ENCODE measurements at places on chromosomes 2 and 18.

GRCh38 chr18:46502444-46502843 lies 154.6 kb downstream of the LOXHD1 start:
- DNase-seq: peak; percentile 56

DNA sequence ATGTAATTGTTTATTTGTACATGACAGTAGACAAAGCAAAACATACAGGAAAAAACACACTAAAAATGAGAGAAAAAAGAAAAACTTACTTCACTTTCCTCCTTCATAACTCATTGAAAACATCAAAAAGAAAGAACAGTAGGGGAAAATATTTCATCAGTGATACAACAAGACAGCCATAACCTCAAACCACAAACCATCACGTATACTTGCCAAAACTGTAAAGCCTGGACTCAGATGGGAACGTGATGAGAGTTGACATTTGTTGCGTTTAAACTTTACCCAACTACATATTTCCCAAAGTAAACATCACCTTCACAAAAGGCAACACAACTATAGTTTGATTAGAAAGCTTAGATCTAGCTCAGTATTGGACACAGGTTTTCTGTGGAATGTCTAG lies 278.2 kb upstream of the COL3A1 start:
- no peak for DNase-seq

DNA sequence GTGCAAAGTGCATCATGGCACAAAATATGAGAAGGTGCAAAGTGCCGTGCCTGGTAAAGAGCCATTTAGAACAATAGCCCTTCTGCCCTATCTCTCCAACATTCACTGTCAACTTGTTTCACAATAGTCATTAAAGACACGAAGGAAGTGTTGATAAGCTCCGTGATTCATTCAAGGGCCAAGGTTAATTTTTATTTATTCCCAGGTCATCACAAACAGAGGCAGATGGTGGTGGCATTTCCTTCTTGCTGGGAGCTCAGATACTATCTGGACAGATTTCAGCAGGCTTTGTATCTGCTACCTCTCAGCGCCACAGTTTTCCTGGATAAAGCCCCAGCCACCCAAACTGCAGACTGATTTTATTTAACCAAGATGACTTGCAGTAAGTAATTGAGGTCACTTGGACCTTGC lies 309.3 kb downstream of the ZNF521 start:
- no peak for DNase-seq

GRCh38 chr2:237639052-237639835 lies 11.9 kb downstream of the LRRFIP1 start:
- no peak for DNase-seq

DNA sequence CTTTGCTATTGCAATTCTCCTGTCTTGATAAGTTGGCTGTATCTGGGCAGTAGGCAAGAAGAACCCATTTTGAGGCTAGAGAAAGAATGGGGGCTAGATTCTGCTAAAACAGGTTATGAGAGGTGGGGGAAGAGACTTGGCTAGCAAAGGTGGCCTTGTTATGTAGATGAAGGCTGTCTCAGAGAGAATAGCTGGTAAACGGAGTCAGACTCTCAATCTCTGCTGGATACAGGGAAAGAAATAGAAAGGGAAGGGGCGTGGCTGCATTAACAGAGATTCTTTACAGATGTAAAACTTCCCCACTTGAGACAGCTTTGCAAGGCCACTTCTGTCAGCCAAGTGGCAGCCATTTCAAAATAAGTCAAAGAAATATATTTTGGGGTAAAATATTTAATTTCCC lies 38.1 kb upstream of the ARHGAP25 start:
- no peak for DNase-seq

- no peak for DNase-seq
These were observed 995.6 kb upstream of the SLC39A10 start for GRCh38 chr2:194661431-194661830.

- no peak for DNase-seq
These were observed 83.8 kb upstream of the TLK1 start for GRCh38 chr2:171244466-171244969.

DNA sequence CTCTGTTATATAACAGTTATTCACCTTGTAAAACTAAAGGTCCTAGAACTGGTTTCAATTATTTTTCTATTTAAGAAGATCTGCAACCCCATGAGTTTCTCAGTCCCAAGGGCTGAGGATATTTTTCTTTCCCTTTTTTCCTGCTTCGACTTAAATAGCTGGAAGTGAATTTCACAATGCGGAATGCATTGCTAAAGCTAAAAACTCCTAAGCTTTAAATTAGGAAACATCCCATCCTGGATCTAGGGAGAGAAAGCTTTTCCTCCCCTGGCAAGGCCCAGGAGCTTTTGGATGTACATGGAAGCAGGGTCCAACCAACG lies 1.4 kb downstream of the RFX8 start:
- no peak for DNase-seq

GRCh38 chr2:241724259-241724974 lies 10.0 kb upstream of the D2HGDH start:
- no peak for DNase-seq

DNA sequence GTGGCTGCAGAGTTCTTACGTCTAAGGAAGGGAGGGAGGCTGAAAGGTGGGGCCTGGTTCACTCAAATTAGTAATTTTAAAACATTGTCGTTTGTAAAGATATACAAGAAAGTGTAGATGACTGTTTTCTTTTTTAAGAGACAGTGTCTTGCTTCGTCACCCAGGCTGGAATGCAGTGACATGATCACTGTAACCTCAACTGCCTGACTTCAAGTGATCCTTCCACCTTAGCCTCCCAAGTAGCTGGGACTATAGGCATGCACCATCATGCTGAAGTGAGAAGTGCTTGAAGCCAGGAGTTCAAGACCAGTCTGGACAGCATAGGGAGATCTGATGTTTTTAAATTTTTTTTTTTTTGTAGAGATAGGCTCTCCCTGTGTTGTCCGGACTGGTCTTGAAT lies 52.9 kb downstream of the HNRNPLL start:
- no peak for DNase-seq

GRCh38 chr2:64104933-64105332 lies 39.3 kb downstream of the PELI1 start:
- DNase-seq: no peak

DNA sequence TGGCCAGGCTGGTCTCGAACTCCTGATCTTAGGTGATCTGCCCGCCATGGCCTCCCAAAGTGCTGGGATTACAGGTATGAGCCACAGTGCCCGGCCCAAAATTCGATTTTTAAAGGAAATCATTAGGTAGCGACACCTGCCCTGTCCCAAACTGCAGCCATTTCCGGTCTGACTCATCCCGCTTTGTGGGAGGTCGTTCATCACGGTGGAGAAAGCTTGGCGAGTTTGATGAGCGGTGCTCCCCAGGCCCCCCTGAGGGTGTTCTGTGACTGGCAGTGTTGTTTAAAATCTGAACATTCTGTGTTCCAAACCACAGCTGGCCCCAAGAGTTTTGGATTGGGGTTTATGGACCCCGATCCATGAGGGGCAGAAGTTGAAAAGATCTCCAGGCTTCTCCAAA lies 53.0 kb upstream of the GLI2 start:
- no peak for DNase-seq

DNA sequence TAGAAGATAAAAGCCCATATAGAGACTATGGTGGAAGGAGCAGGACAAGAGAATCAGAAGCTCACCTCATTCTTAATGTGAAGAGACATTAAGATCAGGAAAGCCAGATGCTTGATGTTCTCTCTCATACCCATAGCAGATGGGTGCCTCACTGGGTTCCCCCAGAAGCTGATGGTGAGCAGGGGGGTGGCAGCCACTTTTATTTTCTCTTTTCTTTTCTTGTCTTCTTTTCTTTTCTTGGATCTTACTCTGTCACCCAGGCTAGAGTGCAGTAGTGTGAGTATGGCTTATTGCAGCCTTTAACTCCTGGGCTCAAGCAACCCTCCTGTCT lies 14.8 kb upstream of the CXCR4 start:
- peak; percentile 39 for DNase-seq

DNA sequence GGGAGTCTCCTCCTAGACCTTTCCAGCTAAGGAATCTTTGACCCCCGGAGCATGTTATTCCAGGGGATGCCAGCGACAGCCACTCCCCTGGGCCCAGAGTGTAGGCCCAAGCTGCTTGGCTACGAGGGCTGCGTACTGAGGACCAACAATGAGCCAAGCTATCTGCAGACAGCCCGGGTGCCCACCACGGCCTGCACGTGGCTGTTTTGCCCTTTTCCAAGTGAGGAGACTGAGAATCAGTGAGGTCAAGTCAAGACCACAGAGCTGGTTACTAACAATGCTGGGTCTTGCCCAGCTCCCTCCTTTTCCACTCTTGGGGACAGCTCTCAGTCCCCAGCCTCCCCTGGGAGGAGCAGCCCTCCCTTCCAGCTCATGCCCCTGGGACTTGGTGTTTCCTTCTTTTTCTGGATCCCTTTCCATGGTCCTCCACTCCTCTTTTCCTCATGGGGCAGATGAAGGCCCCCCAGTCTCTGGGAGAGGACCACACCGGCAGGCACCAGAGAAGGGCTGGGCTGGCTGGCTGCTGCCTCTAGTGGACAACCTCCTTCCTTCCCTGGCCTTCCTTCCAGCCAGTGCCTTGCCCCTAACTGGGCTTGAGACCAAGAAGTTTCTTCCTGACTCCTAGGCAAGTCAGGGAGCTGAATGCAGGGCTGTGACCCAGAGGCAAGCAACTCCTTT lies 550 bp upstream of the MALL start:
- DNase-seq: no peak

GRCh38 chr18:30684825-30685481 lies 357.6 kb downstream of the DSC3 start:
- DNase-seq: no peak

GRCh38 chr2:110832740-110833139 lies 100.4 kb downstream of the ACOXL start:
- DNase-seq: no peak

DNA sequence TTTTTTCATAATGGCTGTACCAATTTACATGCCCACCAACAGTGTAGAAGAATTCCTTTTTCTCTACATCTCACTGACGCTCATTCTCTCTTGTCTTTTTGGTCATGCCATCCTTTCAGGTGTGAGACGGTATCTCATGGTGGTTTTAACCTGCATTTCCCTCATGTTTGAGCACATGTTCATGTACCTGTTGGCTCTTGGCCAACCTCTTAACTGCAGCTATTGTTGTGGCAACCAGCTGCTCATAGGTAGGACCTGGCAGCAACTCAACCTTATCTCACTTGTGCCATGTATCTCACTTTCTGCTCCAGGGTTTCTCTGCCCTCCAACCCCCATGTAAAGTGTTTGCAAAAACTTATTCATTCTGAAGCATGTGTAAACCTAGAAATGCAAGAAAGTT lies 167.5 kb downstream of the UPP2 start:
- DNase-seq: no peak

- no peak for DNase-seq
These were observed 7.1 kb downstream of the COX7A2L start for GRCh38 chr2:42353792-42354429.

DNA sequence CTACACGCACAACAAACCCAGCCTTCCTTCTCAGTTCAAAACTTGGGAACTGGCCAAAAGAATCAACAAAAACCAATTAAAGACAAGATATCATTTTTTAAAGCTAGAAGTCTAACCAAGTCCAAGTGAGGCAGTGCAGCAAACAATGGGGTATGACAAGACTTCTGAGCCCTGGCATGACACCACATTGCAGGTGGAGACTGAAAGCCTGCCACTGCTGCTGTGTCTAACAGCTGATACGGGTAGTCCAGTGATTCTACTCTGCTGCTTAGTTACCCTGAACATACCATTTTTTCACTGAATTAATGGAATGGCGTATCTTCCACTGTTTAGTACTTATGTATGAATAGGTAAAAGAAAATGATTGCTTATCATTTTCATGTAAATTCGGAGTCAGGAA lies 47.4 kb upstream of the KIDINS220 start:
- DNase-seq: no peak

DNA sequence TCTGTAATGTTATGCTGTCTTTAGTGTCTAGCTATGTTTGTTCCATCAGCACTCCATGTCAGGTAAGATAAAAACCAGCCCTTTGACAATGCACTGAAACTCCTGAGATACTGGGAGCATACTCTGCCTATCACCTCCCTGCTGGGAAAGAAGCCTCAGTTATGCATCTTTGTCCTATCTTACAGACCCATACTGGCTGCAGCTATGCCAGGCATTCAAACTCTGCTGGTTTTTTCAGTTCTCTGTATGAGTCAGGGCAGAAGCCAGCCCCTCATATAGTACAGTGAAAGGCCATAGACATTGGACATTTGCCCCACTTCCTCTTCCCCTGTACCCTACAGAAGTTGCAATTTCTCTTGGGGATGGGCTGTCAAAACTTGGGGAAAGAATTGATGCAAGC lies 181.1 kb upstream of the RGPD4 start:
- DNase-seq: no peak

DNA sequence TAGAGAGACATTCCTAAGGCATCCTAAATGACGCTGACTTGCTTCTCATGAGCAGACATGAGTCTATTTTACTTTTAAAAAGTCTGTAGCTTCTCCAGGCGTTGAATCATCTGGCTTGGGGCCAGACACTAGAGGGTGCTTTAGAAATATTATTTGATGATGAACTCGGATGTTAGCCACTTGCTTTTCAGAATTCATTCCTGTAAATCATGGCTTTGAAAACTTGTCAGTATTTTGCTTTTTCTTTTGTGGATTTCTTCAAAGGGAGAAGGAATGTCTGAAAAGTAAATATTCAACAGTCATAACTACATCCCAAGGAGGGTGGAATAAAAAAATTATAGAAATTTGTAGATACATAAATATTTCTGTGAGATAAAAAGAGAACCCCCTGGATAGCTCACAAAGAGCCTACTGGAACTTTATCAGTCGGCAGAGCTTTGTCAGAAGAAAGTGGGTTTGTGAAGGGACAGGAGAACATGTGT lies 370.8 kb downstream of the OSR1 start:
- DNase-seq: no peak

GRCh38 chr2:170843656-170844055 lies 27.0 kb downstream of the GAD1 start:
- no peak for DNase-seq

DNA sequence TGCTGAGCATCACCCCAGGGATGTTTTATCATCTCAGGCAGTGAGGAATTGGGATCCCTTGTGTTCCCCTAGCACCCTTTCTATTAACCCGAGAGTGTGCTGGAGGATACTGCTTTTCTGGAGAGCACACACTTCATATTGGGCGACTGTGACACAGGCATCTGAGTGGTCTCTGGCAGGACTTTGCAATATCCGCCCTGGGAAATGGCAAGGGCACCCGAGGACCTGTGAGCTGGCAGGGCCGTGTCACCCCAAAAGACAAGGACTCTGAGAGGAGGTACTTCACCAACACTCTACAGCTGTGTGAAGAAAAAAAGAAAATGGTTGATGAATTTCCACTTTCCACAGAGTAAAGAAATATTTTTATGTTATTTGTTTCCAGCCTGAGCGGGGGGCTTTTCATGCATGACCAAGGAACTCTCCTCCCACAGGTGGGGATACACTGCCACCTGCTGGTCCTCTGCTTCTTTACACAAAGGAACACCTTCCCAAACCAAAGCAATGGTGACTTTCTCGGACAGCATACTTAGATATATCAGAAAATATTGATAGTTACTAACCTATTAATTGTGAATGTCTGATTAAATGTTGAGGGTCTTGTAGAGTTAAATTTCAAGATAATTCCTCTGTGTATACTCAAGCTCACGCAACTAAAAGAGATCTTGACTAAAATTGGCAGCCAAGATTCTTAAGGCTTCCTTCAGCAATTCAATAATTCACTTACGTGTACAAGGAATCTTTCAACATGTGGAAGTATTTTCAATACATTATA lies 45.9 kb upstream of the REG3G start:
- DNase-seq: peak; percentile 40

Measured in activated naive CD4-positive, alpha-beta T cell treated with anti-CD3 and anti-CD28 coated beads, Interleukin-2, amount 10 ng/mL, durations not matched to agents 7 days and 5 days (primary cell).